ENCODE measurements at places on chromosomes 3 and 15.

DNA sequence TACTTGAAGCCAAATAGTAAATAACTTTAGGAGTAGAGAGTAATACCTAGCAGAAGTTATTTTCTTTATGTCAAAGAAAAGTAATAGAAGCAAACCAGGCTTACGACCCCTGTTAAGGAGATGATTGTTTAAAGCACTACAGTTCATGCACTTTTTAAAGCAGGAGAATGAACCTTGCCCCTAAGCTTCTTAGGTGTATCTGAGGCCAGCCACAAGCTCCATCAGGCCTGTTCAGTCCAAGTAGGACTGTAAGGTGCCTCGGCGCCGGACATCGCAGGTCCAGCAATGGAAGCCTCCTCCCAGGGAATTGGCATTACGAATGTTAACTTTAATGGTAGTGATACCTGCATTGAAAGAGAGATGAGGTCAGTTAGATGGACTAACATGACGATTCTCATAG is 16.5 kb downstream of the GATM start:
- no peaks in the 10 kb centered on the region for H3K4me1 ChIP-seq
- no peak overlapping the region for H3K27ac ChIP-seq
- peaks cover 7% of the 10 kb centered on the region for H3K27me3 ChIP-seq
- H3K4me3 ChIP-seq = no peak overlapping the region

DNA sequence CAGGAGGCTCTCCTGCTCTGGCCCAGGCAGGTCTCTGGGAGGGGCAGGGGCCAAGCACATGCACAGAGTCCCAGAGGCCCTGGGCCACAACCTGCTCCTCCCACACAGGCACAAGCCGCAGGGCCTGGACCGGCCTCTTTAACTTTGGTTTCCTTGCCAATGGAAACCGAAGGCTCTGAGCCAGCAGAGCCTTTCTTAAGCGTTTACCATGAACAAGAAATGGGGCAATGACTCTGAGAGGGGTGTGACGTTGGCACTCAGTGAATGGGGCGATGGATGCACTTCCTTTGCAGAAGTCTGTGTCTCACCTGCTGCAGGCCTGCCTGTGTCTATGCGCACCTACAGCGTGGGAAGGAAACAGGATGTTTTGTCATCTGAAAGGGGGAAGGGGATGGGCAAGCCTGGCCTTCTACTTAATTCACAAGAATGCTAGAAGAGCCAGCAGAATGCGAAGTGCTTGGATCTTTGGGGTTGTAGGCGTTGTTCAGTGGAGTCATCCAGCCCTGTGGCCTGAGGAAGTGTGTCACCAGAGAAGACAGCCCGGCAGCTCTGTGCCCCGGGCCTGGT is 41.8 kb downstream of the IFT122 start:
- peaks cover 6% of the 10 kb centered on the region for H3K36me3 ChIP-seq
- H3K4me3 ChIP-seq = no peak overlapping the region
- no peak for DNase-seq
- H3K27ac ChIP-seq = no peak overlapping the region
- H3K27me3 ChIP-seq = no peaks in the 10 kb centered on the region

GRCh38 chr3:143389388-143389787 is 269.8 kb downstream of the CHST2 start:
- H3K27ac ChIP-seq = no peak overlapping the region
- DNase-seq = no peak
- H3K4me3 ChIP-seq = no peak overlapping the region
- no peaks in the 10 kb centered on the region for H3K27me3 ChIP-seq

- H3K27ac ChIP-seq = peak overlapping the region; percentile 96
- H3K4me1 ChIP-seq = peaks cover 45% of the 10 kb centered on the region
- DNase-seq = peak; percentile 59
These were observed 989 bp upstream of the PPIB start for GRCh38 chr15:64163659-64164362.

- no peak overlapping the region for H3K4me3 ChIP-seq
- H3K27me3 ChIP-seq = no peaks in the 10 kb centered on the region
- no peak for DNase-seq
- peak overlapping the region; percentile 31 for H3K27ac ChIP-seq
These were observed 32.2 kb downstream of the MCTP2 start for GRCh38 chr15:94263341-94264273.

DNA sequence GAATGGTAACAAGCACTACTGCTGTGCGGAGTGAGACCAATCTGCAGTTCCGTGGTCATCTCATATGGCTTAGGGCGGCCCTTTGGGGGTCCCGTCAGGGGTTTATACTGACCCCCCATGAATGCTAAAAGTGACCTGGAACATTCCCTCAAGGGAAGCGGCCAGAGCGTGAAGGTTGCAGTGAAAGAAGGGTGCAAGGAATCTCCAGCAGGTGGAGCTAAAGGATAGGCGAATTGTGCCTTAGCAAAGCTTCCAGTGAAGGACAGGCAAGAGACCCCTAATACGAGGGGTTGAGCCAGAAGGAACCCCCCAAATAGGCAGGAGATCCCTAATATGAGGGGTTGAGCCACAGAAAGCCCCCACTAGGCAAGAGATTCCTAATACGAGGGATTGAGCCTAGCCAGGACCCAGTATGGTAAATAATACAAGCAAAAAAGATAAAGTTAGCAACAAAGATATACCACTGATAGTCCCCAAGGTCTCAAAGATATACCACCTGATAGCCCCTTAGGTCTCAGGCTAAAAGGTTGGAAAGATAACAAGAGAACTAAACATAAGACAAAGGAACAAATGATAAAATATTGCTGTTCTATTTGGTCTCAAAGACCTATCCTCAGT is 32.8 kb downstream of the ZNF589 start:
- no peak overlapping the region for H3K27ac ChIP-seq
- H3K27me3 ChIP-seq = no peaks in the 10 kb centered on the region
- no peak overlapping the region for H3K4me3 ChIP-seq
- peak; percentile 68 for DNase-seq
- peaks cover 17% of the 10 kb centered on the region for H3K36me3 ChIP-seq

GRCh38 chr3:25854214-25854613 is 64.3 kb downstream of the OXSM start:
- no peak for DNase-seq
- no peak overlapping the region for H3K4me3 ChIP-seq
- H3K27me3 ChIP-seq = peaks cover 9% of the 10 kb centered on the region
- peaks cover 2% of the 10 kb centered on the region for H3K36me3 ChIP-seq
- no peak overlapping the region for H3K27ac ChIP-seq

GRCh38 chr3:67540198-67540894 is 114.1 kb downstream of the SUCLG2 start:
- H3K4me1 ChIP-seq = no peaks in the 10 kb centered on the region
- H3K27ac ChIP-seq = no peak overlapping the region
- DNase-seq = no peak
- H3K36me3 ChIP-seq = peaks cover 27% of the 10 kb centered on the region
- H3K4me3 ChIP-seq = no peak overlapping the region
- H3K27me3 ChIP-seq = no peaks in the 10 kb centered on the region

DNA sequence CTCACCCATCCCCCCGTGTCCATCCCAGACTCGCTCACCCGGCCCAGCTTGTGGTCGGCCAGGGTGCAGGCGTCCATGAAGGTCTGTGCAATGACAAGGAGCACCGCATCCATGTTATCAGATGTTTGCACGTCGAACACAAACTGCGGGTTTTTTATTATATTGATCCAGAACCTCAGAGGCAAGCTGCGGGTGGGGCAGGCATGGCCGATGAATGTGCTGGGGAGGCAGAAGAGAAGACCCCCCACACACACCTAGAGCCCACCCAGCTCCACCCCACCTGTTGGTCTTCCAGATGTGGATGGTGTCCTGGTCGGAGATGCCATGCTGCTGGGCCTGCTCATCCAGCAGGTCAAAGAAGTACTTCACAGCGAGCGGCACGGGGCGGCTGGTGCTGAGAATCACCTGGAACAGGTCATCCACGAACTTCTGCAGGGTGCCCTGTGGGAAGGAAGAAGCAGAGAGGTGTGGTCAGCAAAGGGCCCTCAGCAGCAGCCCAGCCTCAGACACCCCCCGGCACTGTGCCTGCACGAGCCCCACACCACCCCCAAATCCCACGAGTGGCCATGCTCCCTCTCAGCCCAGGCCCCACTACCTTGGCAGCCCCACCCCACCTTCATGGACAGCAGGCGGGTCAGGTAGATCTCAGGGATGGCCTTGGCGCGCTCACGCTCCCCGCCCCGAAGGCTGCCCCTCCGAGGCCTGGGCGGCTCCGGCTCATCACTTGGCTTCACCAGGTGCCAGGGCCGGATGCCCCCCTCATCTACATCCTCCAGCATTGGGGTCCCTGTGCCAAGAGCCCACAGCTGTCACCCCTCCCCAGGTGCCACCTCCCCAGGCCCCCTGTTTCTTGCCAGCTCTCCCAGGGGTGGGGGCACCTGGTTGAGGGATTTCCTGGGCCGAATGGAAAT is 20.3 kb downstream of the PLXNB1 start:
- no peaks in the 10 kb centered on the region for H3K27me3 ChIP-seq
- H3K27ac ChIP-seq = no peak overlapping the region
- H3K4me3 ChIP-seq = no peak overlapping the region

DNA sequence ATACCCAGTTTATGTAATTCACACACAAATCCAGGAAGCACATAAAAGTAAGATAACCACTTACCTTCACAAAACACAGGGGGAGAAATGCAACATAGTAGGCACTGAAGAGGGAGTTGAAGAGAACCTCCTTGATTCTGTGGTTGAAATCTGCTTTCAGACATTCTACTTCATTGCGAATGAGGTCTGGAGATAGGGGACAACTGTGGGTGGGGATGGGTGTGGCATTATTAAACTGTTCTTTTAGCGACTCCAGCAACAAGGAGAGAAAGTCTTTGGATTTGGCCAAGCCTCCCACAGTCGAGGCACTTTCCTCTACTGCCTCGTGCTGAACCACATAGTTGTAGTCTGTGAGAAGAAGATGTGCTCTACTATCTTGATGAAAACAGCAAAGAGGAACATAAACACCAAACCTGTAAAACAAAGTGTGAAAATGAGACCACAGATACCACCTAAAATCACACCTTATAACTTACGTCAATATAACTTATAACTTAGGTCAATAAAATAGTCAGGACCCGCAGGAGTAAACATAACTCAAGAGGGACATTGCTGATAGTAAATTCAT is 25.6 kb downstream of the TMEM39A start:
- no peak overlapping the region for H3K4me3 ChIP-seq
- no peaks in the 10 kb centered on the region for H3K27me3 ChIP-seq
- no peak overlapping the region for H3K27ac ChIP-seq
- peaks cover 4% of the 10 kb centered on the region for H3K4me1 ChIP-seq
